ENCODE measurements at places on chromosomes 4 and X.
A peak's percentile ranks its signal among the peaks of the same experiment; 100 is the strongest.

DNA sequence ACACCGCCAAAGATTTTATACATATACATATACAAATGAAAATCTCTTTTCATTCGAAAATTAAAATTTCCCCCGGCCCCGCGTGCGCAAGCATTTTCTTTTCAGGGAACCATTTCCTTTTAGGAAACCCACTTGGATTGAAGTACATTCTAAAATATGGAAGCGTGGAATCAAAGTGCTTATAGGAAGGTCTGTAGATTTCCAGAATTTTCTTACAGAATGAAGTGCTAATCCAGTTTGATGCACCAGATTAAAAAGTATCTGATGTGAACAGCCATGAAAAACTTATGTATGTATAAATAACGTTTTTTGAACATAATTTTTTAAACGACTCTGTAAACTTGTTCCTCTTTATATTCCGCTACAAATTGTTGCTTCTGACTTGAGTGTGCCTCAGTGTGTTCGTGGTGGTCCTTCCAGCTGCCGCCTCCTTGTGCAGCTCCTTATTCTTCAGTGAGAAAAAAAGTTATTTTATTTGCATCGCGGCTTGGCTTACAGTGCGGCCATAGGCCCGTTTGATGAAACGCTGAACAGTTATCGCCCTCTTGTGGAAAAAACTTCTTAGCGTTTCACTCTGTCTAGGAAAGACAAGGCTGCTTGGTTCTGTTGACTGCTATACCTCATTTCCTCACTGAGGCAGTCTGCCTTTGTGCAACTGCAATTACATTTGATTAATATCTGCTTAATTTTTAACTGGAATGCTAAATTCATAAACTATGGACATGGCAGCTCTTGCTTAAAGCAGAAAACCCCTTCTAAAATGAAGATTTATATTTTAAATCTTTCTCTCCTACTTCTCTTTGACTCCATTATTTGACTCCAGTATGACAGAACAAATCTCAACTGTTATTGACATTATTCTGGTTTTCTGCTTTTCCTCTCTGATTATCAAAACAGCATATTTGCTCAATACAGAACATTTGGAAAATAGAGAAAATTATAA, 4.7 kb upstream of the NKX6-1 start:
- DNase-seq = no peak

- DNase-seq = no peak
Measured at GRCh38 chrX:47380268-47380667, 9.9 kb downstream of the ZNF157 start.

DNA sequence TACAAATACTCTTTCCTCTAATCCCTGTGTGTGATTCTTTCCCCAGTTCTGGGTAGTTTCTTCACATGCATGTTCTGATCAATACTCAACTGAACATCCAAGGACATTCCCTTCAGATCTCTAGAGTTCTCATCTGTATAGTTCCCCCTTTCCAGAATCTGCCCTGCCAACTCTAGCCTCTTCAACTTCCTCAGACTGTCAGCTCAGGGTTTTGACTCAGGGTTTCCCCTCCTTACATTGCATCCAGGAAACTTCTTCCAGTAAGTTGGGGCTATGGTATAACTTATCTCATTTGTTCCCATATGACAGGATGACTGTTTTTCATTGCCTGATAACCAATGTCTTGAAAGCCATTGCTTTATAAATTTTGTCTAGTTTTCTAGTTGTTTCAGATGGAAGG, 14.2 kb upstream of the ANKRD17 start:
- DNase-seq = no peak

DNA sequence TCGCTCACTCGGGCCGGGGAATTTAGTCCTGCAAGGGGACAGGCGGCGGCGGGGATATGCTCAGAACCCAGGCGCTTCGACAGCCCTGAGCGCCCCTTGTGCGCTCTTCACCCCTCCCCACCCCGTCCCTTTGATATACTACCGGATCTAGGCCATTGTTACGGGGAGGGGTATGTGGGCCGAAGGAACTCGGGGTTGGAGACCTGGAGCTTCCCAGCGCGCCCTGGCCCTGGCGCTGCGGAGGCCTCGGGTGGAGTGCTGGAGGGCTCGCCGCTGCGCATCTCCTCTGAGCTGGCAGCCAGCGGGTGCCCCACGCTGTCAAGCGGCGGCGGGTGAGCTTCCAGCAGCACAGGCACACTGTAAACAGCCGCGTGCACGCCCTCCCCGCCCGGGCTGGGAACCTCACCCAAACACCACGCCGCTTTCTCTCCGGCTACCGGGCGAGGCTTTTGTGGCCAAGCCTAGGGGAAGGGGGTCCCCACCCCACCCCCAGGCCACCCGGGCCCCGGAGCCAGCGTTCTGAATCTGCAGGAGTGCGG, 54.5 kb upstream of the BCOR start:
- peak; percentile 5 for DNase-seq

GRCh38 chr4:70734971-70735370, 13.2 kb downstream of the RUFY3 start:
- no peak for DNase-seq

- peak; percentile 9 for DNase-seq
Measured at GRCh38 chr4:85147481-85148076, 181.1 kb upstream of the WDFY3 start.

GRCh38 chr4:90586799-90587198, 459.6 kb downstream of the CCSER1 start:
- DNase-seq = no peak

Data from occipital lobe (tissue), 3 donors.